ENCODE measurements at places on chromosomes 2 and 18.

GRCh38 chr18:22765896-22766295 is 167.2 kb upstream of the RBBP8 start:
- no peaks in the 10 kb centered on the region for H3K27me3 ChIP-seq
- H3K4me3 ChIP-seq: no peak overlapping the region

DNA sequence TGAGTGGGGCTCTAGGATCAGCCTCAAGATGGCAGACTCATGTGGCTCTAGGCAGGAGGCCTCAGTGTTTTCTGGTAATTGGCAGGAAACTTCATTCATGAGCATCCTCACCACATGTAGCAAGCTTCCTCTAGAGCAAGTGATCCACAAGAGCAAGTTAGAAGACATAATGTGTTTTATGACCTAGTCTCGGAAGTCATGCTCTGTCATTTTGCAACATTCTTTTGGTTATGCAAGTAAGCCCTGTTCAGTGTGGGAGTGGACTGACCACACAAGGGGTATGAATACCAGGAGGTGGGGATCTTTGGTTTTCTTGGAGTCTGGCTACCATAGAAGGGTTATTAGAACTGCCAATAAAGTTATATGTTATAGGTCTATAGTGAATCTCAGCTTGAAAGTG is 66.8 kb upstream of the STK39 start:
- no peak overlapping the region for H3K4me3 ChIP-seq
- DNase-seq: no peak
- H3K27me3 ChIP-seq: no peaks in the 10 kb centered on the region
- no peaks in the 10 kb centered on the region for H3K36me3 ChIP-seq
- H3K27ac ChIP-seq: no peak overlapping the region

DNA sequence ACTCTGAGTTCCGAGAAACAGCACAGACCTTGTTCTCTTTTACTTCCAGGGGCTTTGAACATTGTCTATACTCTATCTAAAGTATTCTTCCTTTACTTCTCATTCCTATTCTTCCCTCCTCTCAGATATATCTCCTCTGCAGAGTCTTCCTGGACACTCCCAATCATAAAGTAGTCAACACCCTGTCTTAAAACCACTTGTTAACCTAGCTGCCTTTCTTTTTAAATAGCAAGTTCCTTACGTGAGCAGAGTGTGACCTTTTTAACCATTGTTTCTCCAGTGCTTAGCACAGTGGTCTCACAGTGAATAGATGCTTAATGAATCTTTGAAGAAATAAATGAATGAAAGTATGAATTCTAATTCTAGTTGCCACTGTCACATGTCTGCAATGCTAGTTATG is 47.4 kb downstream of the PTRHD1 start:
- H3K36me3 ChIP-seq: peaks cover 46% of the 10 kb centered on the region
- H3K4me1 ChIP-seq: no peaks in the 10 kb centered on the region
- DNase-seq: no peak
- no peak overlapping the region for H3K27ac ChIP-seq

DNA sequence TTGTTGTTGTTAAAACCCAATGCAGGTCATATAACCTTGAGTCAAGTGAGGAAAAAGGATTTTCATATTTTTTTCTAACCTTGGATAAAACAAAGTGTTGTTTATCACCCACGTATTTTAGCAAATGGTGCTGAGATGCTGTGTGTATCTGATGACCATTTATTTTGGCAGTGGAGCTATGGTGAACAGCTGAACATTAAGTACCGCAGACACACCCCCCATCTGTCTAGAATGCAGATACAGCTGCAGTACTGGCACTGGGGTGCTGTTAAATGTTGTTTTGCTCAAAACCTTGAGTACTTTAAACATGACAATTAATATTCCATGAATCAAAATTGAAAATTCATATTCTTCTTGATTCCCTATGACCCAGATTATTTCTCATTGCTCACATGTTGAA is 773.3 kb upstream of the SLC39A10 start:
- DNase-seq: no peak
- H3K36me3 ChIP-seq: no peaks in the 10 kb centered on the region
- H3K4me3 ChIP-seq: no peak overlapping the region
- H3K4me1 ChIP-seq: no peaks in the 10 kb centered on the region

DNA sequence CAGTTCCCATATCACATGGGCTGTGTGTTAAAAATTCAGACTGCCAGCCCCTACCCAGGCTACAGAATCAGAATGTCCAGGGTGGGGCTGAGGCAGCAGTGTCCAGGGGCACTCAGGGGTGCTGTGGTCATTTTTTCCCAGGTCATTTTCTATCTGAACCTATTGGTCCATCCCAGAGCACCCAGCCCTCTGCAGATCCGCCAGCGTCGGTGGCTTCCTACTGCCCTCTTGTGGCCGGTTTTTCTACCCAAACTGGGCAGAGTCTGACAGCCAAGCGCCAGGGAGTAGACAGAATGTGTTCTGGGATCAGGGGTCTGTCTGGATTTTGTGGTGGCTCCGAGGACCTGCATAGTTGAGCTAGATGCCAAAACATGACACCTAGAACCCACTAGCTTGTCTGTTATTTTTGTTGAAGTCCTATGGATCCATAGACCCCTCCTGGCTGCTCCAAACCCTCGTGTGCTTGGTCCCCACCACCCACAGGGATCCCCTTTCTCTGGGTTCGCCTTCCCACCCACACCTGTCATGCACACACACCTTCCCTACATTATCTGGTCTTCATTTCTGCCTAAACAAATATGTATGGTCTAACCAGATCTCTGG is 34.1 kb upstream of the RMDN2 start:
- no peak overlapping the region for H3K4me3 ChIP-seq
- peaks cover 5% of the 10 kb centered on the region for H3K27me3 ChIP-seq
- peaks cover 45% of the 10 kb centered on the region for H3K4me1 ChIP-seq
- no peak overlapping the region for H3K27ac ChIP-seq
- no peaks in the 10 kb centered on the region for H3K36me3 ChIP-seq
- DNase-seq: peak; percentile 67

All from heart right ventricle (tissue), 16 donors.